ENCODE measurements at places on chromosomes 13 and 19.

- no peak for DNase-seq
These were observed 102.7 kb upstream of the UQCRFS1 start for GRCh38 chr19:29315556-29316190.

DNA sequence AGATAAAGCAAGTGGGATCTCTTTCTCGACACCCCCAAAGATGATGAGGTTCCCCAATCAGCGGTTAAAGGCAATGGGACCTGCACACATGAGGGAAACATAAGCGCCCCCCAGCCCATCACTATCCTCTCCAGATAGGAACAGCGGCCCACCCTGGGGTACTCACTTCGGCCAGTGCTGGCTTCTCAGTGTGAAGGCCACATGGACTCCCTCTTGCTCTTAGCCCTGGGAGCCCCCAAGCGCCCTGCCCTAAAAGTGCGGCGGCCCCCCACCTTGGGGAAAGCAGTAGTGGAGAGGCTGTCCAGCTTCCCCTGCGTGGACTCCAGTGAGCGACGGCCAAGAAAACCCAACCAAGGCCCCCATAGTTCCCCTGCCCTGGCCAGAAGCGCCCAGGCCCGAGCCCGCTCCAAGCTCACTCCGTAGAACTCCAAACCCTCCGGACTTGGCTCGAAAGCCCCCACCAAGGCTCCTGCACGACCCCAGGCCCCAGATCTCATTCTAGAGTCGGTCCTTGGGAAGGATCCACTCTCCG lies 1.0 kb downstream of the CACNA1A start:
- DNase-seq: no peak

DNA sequence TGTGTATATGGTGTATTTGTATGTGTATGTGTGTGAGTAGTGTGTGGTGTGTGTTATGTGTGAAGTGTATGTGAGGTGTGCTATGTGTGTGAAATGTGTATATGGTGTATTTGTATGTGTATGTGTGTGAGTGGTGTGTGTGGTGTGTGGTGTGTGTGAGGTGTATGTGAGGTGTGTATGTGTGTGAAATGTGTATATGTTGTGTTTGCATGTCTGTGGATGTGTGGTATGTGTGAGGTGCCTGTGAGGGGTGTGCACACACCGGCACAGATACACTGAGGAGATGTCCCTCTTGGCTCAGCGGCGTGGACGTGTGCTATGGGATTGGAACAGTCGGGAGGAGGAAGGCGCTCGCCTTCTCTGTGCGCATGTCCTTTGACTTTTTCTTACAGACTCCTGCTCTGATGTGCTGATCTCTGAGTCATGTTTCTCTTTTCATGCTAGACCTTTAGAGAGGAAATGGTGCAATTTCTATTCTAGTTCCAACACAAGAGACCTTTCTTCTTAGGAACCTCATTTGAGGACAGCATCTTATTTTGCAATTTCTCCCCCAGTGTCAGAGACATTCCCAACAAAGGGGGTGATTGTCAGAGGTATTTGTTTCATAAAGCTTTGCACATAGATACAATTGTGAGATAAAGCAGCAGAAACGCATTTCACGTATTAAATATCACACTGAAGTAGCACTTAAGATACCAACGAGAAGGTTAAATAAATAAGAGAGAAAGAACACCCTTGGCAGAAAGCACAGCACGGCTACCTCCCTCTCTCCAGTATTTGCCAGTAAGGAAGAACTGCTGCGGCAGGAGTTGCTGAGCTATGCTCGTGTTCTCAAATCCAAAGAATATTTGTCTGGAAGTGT lies 11.3 kb upstream of the TNFRSF19 start:
- peak; percentile 64 for DNase-seq

- no peak for DNase-seq
These were observed 20.1 kb downstream of the SGTA start for GRCh38 chr19:2762783-2763496.

DNA sequence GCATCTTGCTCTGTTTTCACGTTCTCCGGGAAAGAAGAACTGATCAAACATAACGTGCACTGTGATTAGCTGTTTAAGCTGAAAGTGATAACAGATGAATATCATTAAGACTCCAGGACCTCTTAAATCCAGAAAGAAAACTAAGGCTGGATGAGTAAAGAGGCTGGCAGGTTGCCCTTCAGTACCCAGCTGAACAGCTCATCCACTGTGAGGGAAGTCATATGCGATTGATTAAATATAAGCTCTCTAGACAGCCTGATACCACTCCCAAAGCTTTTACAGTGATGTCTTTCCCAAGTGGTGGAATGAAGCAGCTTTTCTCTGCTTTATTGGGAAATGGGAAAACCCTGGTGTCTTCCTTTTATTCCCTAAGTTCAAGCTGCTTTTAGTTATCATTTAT lies 116.9 kb downstream of the EFNB2 start:
- peak; percentile 65 for DNase-seq

- no peak for DNase-seq
These were observed 203.9 kb downstream of the LHFPL6 start for GRCh38 chr13:39399102-39399501.

DNA sequence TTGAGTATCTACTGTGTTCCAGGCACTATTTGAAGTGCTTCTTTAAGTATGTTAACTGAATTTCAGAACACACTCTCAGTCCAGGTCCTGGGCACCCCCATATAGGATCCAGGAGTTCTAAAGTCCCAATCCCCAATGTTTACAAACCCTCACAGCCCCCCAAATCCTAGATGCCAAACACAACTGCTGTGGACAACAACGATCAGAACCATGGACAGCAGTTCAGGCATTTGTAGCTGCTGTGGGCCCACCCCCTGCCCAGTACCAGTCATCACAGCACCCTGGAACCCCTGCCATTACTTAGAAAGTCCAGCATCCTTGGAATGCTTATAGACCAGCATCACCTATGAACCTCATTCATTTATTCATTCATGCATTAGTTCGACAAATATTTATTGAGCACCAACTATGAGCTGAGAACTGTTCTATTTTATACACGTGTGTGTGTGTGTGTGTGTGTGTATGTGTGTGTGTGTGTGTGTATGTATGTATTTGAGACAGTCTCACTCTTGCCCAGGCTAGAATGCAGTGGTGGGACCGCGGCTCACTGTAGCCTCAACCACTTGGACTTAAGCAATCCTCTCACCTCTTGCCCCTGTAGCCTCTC lies 19.3 kb upstream of the SDHAF1 start:
- DNase-seq: no peak

DNA sequence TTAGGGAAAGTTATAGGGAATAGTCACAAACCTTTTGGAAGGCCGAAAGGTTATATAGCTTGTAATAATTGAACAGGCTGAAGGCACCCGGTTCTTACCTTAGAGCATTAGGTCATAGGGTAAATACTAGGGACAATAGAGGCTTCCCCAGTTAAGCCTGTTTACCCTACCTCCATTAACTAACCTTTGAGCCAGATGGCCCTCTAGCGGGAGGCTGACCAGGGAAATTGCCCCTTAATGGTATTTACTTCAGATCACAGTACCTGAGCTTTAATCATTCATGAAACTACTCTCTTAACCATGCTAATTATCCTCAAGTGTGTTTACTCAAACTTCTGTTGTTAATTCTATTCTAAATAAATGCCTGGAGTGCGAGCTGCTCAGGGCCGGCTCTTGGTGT lies 20.4 kb upstream of the ZNF83 start:
- DNase-seq: no peak

GRCh38 chr19:2354670-2355069 lies 5.4 kb upstream of the TMPRSS9 start:
- no peak for DNase-seq

DNA sequence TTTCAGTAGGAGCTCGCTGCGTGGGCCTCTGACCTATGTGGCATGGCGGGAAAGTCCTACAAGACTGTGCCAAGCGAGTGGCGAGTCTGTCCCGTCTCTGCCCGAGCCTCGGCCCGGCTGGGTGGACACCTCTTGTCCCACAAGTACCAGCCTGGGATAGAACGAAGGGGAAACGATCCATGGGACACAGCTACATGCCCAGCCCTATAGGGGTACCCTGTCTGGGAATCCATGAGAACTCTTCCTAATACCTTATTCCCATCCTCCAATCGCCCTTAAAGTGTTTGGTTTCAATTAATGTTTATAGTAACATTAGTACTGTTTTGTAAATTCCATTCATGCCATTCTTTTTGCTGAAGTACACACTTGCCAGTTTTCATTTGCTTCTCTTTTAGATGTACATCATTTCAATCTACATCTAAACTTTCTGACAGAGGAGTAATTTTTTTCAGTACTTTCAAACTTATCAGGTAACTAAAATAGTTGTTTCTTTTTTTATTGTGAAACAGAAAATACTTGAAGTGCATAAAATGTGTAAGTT lies 667 bp upstream of the ZNF790 start:
- no peak for DNase-seq

GRCh38 chr19:39299404-39299803 lies 3.2 kb downstream of the IFNL1 start:
- no peak for DNase-seq

GRCh38 chr19:19335408-19336158 lies 15.0 kb downstream of the MAU2 start:
- no peak for DNase-seq

GRCh38 chr13:106182404-106182803 lies 353.1 kb downstream of the EFNB2 start:
- DNase-seq: peak; percentile 80

GRCh38 chr19:37977992-37978391 lies 71.0 kb downstream of the SIPA1L3 start:
- peak; percentile 29 for DNase-seq

DNA sequence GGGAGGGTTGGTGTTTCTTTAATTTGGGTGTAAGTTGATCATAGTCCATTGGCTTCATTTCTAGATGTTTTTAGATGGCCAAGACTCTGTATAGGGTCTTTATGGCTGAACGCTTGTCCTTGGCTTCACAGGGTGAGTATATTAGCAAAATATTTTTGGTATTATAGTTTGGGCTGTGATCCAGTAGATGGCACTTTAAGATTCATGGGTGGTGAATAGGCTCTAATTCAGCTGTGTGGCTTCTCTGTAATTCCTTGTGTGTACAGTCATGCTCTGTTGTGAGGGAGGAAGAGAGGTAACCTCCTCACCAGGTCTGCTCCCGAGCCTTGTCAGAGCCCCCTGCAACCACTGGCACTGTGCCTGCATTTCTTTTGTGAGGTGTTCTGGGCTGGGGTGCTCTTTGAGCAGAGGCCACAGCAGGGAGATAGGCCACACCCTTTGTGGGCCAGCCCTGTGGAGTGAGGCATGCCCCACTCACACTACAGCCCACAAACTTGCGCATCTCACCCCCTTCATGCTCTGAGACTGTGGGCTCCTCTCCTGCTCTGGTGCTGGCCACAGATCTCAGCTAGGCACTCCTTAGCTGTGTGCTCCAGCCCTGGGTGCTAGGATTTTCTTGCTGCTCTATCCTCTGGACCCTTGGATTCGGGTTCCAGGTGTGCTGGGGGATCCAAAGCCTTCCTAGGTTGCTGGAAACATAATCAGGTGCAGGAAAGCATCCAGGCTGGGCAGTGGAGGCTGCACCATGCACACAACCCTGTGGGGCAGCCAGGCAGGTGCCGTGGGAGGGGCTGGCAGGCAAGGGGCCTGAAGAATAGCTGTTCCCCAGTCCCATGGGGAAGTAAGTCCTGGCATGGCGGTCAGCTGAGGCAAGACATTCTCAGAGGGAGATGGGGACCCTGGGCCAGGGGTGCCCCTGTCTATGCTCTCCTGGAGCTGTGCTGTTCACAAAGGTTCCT lies 193.9 kb downstream of the GPC5 start:
- no peak for DNase-seq

GRCh38 chr13:50124536-50125303 lies 109.5 kb downstream of the KCNRG start:
- DNase-seq: peak; percentile 22

DNA sequence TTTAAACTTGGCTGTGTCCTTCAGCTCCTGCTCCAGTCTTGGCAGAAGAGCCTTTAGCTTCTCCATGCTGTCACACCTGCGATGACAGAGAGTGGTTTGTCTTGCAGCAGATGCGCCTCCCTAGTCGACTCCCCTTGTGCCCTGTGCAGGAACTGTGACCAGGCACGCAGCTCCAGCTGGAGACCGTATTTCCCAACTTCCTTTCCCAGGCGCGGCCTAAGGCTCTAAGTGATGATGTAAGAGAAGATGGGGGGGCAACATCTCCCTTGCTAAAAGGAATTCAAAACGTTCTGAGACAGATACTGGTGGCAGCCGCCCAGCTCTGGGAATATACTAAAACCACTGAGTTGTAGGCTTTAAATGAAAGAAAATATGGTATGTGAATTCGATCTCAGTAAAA lies 16.3 kb downstream of the DCUN1D2 start:
- no peak for DNase-seq

DNA sequence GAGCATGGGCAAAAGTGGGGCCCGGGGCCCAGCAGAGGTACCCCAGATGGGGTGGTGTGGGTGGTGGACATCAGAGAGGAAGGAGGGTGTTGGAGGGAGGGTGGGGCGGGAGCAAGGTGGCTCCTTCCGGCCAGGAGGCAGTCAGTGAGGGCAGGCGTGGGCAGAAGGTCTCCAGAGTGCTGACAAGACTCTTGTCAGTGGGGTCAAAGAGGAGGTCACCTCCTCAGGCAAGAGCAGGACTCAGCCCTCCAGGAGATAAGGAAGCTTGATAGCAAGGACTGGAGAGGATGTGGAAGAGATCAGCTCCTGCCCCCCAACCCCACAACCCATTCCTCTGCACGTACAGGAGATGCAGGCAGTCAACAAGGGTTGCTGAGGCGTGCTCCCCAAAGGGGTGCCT lies 9.8 kb downstream of the GJA3 start:
- DNase-seq: no peak

GRCh38 chr19:13864667-13865570 lies 12.0 kb upstream of the NANOS3 start:
- no peak for DNase-seq

- no peak for DNase-seq
These were observed 833.0 kb downstream of the DIAPH3 start for GRCh38 chr13:59330764-59331163.
